ENCODE measurements at places on chromosomes 13 and 19.

DNA sequence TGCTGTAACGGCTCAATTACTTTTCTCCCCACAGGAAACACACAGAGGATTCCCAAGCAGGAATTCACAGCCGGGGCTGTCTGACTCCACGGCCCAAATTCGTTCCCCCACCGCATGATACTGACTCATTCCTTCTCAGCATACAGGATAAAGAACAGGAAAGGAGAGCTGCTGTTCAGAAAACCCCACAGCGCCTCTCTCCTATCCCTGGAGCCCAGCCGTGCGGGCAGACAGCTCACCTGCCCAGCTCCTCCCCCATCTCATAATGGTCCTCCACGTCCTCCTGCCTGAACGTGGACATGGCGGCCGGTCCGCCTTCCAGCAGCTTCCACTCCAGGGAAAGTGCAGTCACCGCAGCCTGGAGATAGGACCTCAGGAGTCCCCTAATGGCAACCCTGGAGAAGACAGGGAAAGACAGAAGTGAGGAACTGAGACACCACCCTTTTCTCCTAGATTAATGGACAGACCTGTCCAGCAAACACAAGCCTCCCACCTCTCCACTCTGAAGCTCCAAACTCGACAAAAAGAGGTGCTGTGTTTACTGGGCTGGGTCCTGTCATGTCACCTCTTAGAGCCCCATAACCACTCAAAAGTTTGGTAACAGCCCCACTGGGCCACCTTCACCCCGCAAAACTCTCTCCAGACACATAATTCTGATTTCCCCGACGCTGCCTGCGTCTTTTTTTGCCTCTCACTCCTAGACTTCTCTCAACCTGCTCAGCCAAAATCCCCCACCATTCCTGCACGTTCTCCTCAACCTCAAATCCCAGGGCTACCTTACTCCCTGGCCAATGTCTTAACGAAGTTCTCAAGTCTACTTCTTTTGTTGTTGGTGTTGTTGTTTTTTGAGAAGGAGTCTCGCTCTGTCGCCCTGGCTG, 1.2 kb downstream of the DAPK3 start:
- DNase-seq = no peak

GRCh38 chr19:42148266-42148665, 16.0 kb upstream of the POU2F2 start:
- DNase-seq = no peak

DNA sequence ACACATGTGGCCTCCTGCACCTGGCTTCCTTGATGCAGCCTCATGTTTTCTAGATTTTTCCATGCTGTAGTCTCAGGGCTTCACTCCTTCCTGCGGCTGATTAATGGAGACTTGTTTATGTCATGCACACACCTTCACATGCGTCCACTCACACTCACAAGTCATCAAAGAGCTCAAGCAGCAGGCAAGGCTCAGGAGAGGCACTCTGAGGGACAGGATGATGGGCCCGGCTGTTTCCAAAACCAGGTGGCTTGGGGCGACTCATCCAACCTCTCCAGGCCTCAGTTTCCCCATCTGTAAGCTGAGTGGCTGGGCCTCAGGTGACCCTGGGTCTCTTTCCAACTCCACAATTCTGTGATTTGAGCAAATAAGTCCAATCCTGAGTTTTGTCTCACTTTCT, 36.9 kb downstream of the RASA3 start:
- DNase-seq = no peak

GRCh38 chr13:43675577-43675976, 111.2 kb downstream of the ENOX1 start:
- no peak for DNase-seq

GRCh38 chr13:39040206-39040605, 1.9 kb downstream of the NHLRC3 start:
- DNase-seq = no peak

Data from T-helper 2 cell (primary cell).